Osteoblast (primary cell): ENCODE measurements at places on chromosomes 12 and 14. TPM values are rescaled to one million over a fixed set of nuclear protein-coding genes. Genes with fewer than 3 reads are reported as not detected.

GRCh38 chr12:59027199-59027598, 106.9 kb upstream of the LRIG3 start:
- DNase-seq = no peak

DNA sequence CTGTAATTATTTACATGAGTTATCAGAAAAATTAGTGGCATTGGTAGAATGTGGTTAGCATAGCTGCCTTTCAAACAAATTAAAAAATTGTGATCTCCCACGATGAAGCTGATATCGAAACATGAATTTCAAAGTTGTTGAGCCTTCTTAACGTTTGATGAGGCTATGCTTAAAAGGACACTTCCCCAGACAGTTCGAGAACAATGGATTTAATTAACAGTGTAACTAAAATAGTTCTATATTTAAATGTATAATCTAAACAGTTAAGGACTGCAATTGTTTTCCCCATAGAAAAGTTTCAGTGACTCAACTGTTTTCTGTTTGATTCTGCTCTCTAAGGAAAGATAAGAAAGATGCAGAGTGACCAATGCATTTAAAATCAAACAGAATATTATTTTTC, 1.6 kb downstream of the CLEC2B start:
- DNase-seq = no peak

DNA sequence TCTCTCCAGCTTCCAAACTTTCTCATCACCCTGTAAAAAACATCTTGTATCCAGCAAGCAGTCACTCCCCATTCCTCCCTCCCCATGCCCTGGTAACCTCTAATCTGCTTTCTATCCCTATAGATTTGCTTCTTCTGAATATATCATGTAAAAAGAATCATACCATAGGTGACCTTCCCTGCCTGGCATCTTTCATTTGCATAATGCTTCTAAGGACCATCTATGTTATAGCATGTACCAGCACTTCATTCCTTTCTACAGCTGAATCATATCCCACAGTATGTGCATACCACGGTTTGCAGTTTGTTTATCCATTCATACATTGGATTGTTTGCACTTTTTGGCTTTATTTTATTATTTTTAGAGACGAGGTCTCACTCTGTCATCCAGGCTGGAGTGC, 22.9 kb upstream of the VPS37B start:
- DNase-seq = no peak

DNA sequence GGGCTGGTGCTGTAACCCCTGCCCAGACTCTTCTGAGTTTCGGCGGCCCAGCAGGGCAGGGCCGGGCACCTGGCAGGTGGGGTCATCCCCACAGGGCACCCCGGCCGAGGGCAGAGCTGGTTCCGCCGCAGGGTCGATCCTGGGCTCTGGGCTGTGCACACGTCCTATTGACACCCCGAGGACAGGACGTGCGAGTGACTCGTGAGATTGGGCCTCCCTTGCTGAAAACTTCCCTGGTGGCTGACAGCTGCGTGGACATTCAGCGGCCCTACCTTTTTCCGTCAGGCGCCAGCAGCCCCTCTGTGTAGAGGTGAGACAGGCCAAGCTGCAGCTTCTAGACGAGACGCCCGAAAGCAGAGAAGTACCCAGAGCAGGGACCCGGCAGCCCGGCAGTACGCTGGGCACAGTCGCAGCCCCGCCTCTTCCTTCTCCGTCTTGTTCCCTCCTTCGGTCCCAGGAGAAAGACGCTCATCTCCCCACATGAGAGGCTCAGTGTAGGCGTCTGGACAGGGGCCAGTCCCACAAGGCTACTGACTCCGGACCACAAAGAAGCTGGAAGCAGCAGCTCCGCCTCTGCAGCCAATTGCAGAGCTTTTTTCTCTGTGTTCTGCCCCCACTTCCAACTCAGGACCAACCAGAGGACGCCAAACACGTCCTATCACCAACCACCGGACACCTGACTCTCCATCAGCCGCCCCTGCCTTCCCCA, at the start of gene LRCOL1:
LRCOL1 (minus strand) TSS at position 532 of the 709 bp plus-strand sequence. CDS start 4,331 bp downstream, outside the sequence.
- DNase-seq = peak; percentile 98

DNA sequence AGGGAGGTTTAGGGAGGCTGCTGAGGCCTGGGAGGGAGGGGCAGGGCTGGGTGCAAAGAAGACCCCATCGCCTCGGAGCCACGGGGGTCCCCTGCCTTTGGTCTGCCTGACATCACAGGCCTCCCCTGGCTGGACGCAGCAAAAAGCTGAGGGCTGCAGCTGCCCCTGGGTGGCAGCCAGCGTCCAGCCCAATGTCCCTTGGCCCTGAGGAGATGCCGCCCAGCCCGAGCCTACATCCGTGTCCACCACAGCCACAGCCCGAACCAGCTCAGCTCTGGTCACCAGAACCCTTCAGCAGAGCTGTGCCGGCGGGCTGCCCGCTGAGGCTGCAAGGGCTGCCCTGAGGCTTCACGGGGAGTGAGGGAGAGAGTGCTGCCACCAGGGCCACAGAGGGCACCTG, 1.9 kb downstream of the NUDT14 start:
- no peak for DNase-seq

GRCh38 chr12:115597157-115597712, 680.3 kb downstream of the MED13L start:
- no peak for DNase-seq

GRCh38 chr12:82097877-82098276, 260.3 kb downstream of the CCDC59 start:
- no peak for DNase-seq

- DNase-seq = no peak
These were observed 260.8 kb upstream of the TBX3 start for GRCh38 chr12:114944736-114945135.

- DNase-seq = peak; percentile 85
These were observed 2.4 kb upstream of the KIF26A start for GRCh38 chr14:104135904-104136471.

GRCh38 chr12:78118486-78118885, 287.8 kb downstream of the NAV3 start:
- DNase-seq = peak; percentile 72

DNA sequence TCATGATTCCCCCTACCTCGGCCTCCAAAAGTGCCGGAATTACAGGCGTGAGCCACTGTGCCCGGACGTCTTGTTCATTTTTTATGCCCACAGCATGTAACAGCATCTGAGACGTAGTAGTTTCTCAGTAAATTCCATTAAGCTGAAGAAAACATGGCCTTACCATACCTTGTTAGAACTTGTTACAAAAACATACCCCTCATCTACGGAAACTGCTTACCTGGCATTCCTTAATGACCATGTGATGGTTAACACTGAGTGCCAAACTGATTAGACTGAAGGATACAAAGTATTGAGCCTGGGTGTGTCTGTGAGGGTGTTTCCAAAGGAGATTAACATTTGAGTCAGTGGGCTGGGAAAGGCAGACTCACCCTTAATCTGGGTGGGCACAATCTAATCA, 186.8 kb downstream of the CEP128 start:
- DNase-seq = no peak

GRCh38 chr12:73180734-73181133, 908.6 kb downstream of the TRHDE start:
- DNase-seq = no peak

- DNase-seq = no peak
These were observed 58.9 kb upstream of the KITLG start for GRCh38 chr12:88638966-88639760.

- DNase-seq = no peak
These were observed 173.3 kb upstream of the FAR2 start for GRCh38 chr12:28975564-28976340.

- DNase-seq = no peak
These were observed 1.7 kb upstream of the MAP3K9 start for GRCh38 chr14:70811050-70811449.

GRCh38 chr12:113524495-113524894, 52.8 kb upstream of the LHX5 start:
- DNase-seq = no peak

DNA sequence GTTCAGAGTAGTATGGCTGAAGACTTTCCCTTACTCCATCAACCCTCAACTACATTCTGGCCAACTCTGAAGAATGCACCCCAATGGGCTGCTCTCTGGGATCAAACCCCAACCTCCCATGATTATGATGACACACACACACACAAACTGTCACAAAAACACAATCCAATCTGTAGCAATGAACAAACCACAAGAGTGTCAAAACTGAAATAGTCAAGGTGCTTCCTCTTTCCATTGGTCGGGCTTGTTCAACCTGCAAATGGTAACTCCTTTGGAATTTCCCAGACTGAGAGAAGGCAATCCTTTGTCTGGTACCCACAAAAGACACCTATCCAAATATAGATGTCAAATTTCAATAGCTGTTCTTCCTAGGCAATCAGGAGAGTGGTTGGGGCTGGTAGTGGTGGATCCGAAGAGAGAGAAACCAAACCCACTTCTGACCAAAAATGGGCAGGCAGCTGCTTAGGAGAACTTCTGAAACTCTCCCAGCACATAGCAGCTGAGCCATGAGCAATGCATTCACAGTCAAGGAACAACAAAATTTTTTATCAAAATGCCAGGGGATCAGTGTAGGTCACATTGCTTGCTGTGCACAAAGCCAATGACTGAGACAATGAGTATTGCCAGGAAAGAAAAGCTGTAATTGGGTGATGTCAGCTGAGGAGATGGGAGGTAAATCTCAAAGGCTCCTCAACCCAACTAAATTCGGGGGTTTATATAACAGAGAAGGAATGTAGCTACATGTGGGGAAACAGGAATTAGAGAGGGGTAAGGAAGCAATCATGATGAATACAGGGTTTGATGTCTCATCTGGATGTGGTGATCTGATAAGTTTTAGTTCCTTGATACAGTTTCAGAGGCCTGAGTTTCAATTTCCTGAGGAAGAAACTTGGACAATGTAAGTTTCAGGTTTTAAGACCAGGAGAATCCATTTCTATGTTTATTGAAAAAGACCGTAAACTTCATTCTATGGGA, 191.4 kb downstream of the KITLG start:
- peak; percentile 71 for DNase-seq

DNA sequence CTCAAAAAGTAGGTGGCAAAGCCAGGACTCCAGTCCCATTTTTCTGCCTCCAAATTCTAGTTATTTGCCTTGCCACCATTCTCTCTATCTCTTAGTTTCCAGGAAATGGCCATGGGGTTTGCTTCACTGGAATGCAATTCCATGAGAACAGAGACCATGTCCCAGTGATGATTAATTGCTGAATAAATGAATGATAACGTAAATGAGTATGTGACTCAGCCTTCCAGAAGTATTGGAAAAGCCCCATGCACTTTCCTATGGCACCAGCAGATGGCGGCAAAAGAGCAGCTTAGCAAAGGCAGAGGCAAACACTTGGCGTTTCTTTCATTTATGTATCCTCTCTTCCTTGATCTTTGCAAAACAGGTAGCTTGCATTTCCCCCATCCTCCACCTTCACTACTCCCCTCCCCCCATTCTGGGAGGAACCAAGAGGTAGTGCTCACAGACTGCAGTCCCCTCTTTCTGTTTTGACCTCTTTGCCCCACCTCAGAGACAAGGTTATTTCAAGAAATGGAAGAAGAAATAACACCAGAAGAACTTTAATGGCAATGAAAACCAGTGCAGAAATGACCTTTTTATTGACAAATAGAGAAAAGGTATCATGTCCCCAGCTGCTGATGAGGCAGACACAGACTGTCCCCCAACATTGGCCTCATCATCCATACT, 21.3 kb downstream of the TBX3 start:
- peak; percentile 90 for DNase-seq

DNA sequence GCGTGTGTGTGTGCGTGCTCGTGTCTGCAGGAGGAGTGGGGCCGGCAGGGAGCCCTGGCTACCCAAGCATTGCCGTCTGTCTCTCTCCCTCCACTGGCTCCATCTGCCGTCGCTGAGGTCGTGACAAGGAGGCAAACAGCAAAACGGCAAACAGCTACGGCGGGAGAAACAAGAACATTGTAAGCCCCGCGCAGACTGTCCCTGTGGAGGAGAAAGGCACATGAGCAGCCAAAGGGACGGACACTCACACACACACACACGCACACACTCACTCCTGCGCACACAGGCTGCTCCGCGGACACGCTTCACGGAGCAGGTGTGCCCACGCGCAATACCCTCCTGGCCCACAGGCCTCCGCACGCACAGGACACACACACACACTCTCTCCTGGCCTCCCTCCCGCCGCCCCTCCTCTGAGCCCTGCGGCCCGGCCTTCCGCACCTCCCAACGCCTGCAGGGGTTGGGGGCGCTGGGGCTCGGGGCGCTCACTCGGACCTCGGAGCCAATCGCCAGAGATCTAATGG, 905 bp downstream of the CISTR start:
- no peak for DNase-seq

The ADAM21 gene
- under 0.01 TPM in 1 of 2 replicates, not detected in the other for total RNA-seq

The CCDC196 gene
- total RNA-seq = not detected in 2 replicates

The ZNF839 gene
- 7.2 and 9.1 TPM in 2 replicates for total RNA-seq

The LRRC10 gene
- total RNA-seq = not detected in 2 replicates

The PTCSC3 gene
- total RNA-seq = not detected in 2 replicates

The FAM186B gene
- total RNA-seq = 0.59 and 0.72 TPM in 2 replicates

The AICDA gene
- total RNA-seq = not detected in 2 replicates
